ENCODE measurements at places on chromosomes 1 and 21.
A peak's percentile ranks its signal among the peaks of the same experiment; 100 is the strongest.

DNA sequence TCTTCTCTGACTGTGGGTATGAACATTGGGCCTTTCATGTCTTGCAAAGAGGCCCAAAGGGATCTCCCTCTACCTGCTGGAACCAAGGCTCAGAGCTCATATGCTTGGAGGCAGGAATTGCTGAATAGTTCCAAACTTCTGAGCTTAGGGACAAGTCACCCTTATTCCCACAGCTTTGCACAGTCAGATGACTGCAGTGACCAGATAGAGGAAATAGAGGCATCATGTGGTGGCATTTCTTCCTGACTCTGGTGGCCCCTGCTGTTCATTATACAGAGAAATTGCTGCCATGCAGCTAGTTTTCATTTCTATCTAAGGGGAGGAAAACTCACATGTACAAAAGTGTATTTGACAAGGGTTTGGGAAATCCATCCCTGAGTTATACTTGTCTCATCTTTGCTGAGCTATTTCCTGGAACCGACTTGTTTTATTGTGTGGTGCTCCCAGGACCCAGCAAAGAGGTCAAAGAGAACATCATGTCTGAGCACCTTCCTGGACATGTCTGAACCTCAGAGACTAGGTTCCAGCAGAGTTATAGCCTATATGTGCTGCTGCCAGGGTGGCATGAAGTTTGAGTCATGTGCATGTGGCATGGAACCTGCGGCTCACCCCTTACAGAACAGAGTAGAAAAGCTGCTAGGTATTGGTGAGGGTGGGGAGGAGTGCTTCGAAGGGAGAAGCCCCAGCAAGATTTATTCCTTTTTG is 131.2 kb downstream of the PIK3R3 start:
- no peak for DNase-seq

DNA sequence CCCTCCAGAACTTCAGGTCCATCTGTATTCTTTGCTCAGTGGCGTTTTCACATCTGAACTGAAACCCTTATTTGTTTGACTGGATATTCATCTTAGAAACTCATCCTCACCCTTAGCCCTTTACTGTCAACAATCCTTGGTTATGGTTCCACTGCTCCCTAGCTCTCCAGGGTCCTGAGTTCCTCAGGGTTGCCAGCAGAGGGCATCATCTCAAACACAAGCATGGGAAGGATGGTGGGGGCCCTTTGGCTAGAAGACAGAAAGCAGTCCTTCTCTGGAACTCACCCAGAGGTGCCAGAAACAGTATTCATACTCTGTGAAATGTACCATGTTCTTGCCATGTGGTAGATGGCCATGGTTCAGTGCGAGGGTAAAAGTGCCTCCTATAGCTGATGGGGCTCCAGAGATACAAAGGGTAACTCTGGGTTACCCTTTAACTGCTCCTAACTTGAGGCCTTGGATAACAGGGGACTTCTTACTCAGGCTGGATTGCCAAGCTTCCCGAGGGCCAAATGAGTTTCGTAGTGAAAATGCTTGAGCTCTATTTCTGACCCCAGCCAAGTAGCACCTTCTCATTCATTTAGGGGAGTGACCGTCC is 11.3 kb downstream of the NCSTN start:
- DNase-seq = peak; percentile 70

DNA sequence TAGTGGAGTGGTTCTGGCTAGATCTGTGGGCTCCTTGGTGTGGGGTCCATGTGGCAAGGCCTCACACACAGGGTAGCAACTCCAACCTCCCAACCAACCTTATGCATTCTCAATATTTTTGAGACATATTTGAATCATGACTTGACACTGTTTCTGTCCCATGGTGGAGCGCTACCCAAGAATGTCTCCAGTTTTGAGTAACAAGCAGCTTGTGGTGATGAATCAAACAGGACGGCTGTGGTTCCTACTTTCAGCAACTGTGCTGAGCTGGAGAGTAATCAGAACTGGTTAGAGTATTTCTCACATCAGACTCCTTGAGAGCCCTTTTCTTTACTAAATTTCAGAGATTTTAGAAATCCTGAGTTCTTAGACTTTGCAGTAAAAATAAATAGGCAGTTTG is 3.1 kb downstream of the LCE3D start:
- no peak for DNase-seq

GRCh38 chr1:59577774-59578173 is 237.0 kb upstream of the HOOK1 start:
- DNase-seq = no peak

- DNase-seq = peak; percentile 95
Measured at GRCh38 chr1:160768295-160768657, 27.7 kb upstream of the LY9 start.

- no peak for DNase-seq
Measured at GRCh38 chr1:2073382-2074230, 23.4 kb downstream of the PRKCZ start.

DNA sequence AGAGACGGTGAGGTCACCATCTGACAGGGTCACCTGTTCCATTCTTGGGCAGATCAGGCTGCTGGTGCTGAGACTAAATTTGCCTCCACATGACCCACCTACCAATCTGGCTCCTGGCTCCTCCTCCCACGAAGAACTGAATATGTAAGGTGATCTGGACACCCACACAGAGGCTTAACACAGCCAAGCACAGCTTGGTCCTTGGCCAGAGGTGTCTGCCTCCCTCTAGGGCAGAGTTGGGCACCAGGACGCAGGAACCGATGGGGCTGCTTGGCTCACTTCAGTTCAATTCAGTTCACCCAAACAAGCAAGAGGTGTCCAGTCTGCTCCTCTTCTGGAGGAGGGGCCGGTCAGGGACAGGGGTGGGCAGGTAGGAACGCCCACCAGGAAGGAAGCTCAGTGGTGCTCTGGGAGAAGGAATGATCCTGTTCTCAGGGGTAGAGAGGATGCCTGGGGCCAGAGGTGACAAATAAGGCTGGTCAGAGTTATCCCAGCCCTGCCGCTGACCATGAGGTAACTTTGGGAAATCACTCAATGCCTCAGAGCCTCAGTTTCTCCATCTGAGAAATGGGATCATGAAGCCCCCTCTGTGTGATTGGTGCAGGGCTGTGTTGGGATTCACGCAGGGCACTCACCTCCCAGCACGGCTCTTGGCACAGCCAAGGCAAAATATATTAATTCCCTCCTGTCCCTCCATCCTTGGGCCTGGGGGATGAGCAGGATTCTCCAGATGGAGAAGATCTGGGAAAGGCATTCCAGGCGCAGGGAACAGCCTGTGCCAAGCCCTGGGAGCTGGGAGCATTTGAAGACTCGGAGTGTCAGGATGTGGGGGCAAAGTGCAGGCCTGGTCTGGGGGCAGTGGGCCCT is 284.5 kb downstream of the PTPRU start:
- no peak for DNase-seq

GRCh38 chr21:42850866-42851391 is 28.4 kb downstream of the WDR4 start:
- peak; percentile 79 for DNase-seq

Measured in activated CD4-positive, alpha-beta T cell treated with anti-CD3 and anti-CD28 coated beads, Interleukin-2, amount 10 ng/mL, durations not matched to agents 24 days and 14 days (primary cell).